ENCODE measurements at places on chromosomes 1 and 21.
A peak's percentile ranks its signal among the peaks of the same experiment; 100 is the strongest.

DNA sequence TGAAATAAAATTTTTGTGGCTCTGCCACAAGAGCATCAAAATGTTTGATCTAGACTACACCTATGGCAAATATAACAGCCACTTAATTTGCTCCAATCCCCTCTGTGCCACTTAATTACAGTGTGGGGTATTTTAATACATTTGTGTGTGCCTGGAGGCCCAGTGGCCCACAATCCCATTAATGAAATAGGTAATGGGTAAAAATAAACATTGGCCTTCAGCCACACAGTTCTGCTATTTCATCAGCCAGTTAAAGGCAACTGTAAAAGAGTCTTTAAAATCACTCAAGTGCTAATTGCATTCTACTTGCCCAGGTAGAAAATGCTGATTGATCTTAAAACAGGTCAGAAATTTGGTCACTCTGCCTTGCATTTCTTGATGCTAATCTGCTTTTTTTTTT is 151.6 kb upstream of the UBE2U start:
- DNase-seq, result no peak

DNA sequence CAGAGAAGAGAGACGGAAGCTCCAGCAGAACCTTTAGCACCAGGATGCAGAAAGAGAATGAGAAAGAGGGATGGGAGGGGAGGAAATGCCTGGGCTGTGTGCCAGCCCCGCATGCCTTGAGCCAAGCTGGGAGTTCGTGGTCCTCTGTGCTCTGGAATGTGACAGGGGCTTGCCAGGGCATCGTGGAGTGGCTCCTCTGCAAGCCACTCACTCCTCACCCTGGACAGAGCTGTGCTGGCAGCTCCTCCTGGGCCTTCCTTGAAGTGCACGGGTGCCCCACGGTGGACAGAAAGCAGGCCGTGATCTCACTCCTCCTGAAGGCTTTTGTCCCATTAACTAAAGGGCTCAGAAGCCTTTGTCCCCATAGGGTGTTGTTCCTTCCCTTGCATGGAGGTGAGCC is 34.8 kb upstream of the PRELP start:
- no peak for DNase-seq

- DNase-seq, result no peak
These were observed 4.0 kb upstream of the NKAIN1 start for GRCh38 chr1:31243501-31244286.

- DNase-seq, result no peak
These were observed 687.0 kb upstream of the ADGRL4 start for GRCh38 chr1:79693441-79694114.

- DNase-seq, result no peak
These were observed 237.3 kb upstream of the POU3F1 start for GRCh38 chr1:38283696-38284470.

DNA sequence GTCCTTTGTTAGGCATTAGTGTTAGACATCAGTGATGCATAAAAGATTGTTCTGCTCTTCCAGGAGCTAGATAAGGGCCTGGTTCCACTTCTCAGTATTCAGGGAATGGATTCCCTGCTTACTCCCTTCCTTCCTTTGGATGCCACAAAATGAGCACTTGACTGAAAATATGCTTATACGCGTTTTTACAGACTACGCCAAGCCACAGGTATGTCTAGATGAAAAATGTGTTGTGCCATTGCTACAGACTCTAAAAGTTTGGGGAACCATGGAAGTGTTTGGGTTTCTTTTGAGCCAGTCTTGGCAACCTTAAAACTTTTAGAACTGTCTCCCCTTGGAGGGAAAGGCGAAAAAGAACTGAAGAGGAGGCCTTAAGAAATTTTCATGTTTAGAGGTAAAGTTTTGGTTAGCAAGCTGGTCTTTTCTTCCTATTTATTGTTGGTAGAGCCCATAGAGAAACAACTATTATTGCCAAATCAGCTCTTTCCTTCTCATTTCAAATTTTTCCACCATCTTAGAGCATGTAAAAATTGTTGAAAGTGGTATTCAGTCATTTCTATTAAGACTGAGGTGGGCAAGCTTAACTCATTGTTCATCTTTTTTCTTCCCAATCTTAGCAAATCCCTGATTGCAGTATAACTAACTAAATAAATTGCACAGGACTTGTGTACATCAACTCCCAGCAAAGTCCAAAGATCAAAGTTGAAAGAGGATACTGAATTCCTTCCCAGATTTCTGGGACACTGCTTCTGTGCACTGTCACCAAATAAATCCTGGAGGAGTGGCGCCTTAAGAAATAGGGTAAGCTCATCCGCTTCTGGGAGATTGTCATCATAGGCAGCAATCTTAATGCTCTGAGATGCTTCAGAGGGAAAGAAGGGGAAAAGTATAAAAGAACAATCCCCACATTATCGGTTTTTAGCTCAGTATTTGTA is 18.9 kb downstream of the FGGY start:
- no peak for DNase-seq

DNA sequence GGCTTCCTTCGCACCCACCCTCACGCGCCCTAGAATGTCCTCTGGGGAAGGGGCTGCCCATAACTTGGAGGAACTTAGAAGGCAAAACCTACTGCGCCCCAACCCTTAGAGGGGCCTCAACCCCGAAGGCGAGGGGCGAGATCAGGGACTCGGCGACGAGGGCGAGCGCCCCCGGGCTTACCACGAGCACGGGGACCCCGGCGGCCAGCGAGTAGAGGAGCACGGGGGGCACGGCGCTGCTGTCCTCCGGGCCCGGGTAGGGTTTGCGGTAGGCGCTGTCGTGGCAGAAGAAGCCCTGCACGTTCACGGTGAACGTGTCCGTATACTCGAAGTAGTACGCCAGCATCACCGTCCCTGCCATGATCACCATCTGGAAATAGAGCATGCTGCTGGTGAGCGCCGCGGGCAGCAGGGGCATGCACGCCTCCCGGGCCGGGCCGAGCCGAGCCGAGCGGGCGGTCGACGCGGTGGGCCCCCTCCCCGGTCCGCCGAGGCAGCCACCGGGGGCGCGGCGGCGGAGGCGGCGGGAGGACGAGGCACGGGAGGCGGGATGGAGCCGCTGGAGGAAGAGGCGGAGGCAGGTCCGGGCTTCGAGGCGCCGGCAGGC is 304 bp downstream of the PLPPR5 start:
- DNase-seq, result peak; percentile 16

DNA sequence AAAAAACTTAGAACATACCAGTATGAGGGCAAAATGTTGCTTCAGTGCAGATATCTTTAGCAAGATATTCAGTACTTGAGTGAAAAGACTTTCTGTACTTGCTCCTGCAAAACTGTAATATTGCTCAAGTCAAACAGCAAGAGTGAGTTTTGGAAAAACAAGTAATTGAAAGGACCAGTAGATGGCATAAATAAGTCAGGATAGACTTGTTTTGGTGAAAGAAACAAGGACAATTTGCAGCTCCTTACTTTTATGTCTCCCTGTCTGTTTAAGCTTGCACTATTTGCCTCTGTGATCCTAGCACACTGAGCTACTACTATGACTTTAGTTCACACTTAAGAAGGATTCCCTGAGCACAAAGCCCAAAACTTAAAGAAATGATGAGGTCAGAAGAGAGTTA is 39.1 kb downstream of the IFI44 start:
- DNase-seq, result no peak

DNA sequence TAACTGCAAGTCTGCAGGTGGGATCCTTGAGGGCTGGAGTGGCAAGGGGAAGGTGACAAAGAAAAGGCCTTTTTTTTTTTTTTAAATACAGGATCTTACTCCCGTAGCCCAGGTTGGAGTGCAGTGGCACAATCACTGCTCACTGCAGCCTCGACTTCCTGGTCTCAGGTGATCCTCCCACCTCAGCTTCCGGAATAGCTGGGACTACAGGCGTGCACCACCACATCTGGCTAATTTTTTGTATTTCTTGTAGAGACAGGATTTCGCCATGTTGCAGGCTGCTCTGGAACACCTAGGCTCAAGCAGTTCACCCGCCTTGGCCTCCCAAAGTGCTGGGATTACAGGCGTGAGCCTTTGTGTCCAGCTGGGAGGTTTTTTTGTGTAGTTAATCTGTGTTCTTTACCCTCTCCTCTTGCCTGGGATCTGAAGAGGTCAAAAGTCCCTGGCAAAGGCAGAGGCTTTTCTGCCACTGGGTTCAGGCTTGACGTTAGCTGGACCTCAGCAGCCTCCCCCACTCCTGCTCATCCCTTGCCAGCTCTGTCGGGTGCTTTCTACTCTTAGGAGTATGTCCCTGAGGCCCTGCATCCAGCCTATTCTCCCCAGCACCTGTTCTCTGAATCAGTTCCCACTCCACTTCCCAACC is 5.2 kb downstream of the IL6R start:
- DNase-seq, result no peak

GRCh38 chr1:206021626-206022365 is 1.9 kb downstream of the CTSE start:
- no peak for DNase-seq

GRCh38 chr1:12696658-12697057 is 19.3 kb upstream of the AADACL3 start:
- DNase-seq, result no peak

DNA sequence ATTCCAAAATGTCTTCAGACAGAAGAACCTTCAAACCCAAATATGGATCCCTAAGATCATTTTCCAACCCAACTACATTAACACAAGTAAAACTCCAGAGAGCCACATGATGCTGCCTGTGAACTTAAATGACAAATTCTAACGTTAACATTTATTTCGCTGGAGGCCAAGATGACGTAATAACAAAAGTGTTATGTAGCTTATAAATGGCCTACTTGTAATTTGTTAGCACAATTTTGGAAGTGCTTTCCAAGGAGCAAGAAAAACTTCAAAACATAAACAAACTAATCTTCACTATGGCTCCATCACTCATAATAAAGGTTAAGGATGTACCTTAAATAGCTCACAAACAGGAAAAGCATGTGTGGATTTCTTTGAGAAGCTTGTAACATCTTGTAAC is 126.7 kb downstream of the HLCS start:
- no peak for DNase-seq

Data from D721Med (cell line).